ENCODE measurements at places on chromosomes 4 and X. TPM values are rescaled to one million over a fixed set of nuclear protein-coding genes. Genes with fewer than 3 reads are reported as not detected.

Gene RAB9A
- polyA plus RNA-seq: 21.7 TPM

Gene AVPR2
- not detected for polyA plus RNA-seq

Gene MPC1L
- polyA plus RNA-seq: not detected

Gene ERVMER34-1
- 0.10 TPM for polyA plus RNA-seq

Gene ANAPC10
- polyA plus RNA-seq: 6.9 TPM

Gene NCAPG
- polyA plus RNA-seq: 14.5 TPM

Gene STPG2
- not detected for polyA plus RNA-seq

Gene FAM9A
- not detected for polyA plus RNA-seq

Gene COMMD8
- 3.7 TPM for polyA plus RNA-seq

Gene LINC00632
- polyA plus RNA-seq: 3.9 TPM

Gene TSPAN6
- polyA plus RNA-seq: 3.9 TPM

Gene SSX2
- not detected for polyA plus RNA-seq

Gene FAM114A1
- 9.4 TPM for polyA plus RNA-seq

Gene FAM241A
- 0.42 TPM for polyA plus RNA-seq
